ENCODE measurements at places on chromosomes 2 and 18. TPM values are rescaled to one million over a fixed set of nuclear protein-coding genes. Genes with fewer than 3 reads are reported as not detected.

Gene INHBB
- total RNA-seq: 0.14 TPM

Gene MERTK
- total RNA-seq: 3.3 TPM

Gene GPR45
- total RNA-seq: 0.30 TPM

Gene LYPD6B
- not detected for total RNA-seq

Gene FSIP2
- total RNA-seq: 10.1 TPM

Gene ERLEC1
- total RNA-seq: 22.2 TPM

Gene INO80D
- 18.8 TPM for total RNA-seq

- no peak overlapping the region for H3K4me3 ChIP-seq
- H3K4me1 ChIP-seq: peaks cover 3% of the 10 kb centered on the region
- no peak for DNase-seq
Measured at GRCh38 chr18:1929720-1930119, 641.6 kb downstream of the METTL4 start.

GRCh38 chr2:25274868-25275574 lies 66.7 kb downstream of the DNMT3A start:
- peaks cover 5% of the 10 kb centered on the region for H3K36me3 ChIP-seq
- no peak for DNase-seq

DNA sequence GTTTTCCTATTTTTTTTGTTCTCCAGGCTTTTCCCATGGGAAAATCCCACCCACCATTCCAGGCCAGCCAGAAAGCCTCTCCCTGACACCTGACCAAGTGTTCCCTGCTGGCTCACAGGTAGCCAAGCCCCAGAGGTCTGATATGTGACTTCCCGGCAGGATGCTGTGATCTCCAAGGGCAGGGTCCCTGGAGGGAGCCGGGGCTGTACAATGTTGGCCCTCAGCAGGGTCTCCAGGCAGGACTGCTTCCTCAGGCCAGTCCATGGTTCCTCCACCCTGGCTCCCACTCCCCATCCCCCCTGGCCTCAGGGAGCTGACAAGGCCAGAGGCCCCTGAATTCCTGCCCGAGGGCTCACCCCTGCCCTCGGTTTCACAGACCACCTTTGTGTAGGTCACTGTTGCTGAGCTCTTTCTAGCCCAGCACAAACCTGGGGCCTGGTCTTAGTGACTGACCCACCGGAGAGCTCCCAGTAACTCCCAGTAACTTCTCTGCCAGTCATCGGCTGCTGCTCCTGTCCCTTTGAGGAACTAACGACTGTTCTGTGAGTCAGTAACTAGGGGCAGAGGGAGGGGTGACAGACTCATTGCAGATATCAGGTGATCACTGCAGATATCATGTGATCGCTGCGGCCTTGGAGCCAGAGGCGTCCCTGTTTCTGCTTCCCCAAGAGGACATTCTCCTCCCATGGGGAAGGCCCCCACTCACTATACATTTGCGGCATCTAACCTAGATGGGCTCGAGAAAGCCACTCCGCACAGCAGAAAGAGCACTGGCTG lies 38.7 kb downstream of the SDC1 start:
- no peaks in the 10 kb centered on the region for H3K36me3 ChIP-seq
- DNase-seq: no peak

DNA sequence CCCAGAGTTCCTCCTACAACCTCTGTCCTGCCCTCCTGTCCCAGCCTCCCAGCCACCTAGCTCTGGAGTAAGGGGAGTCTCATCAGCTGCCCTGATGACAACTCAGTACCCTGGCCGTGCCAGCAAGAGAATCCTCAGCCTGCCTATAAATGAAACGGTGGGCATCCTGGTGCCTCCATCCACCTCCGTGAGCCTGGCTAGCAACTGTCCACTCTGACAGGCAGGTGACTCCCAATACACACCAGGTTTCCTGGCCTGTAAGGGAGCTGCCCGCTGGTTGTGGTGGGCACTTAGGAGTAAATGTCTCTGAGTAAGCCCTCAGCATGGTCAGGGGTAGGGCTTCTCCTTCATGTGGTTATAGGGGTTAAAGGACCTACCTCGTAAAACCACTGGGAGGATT lies 81.5 kb downstream of the XDH start:
- no peak overlapping the region for H3K4me3 ChIP-seq
- H3K27me3 ChIP-seq: peaks cover 4% of the 10 kb centered on the region
- H3K27ac ChIP-seq: no peak overlapping the region
- DNase-seq: no peak
- no peaks in the 10 kb centered on the region for H3K36me3 ChIP-seq

DNA sequence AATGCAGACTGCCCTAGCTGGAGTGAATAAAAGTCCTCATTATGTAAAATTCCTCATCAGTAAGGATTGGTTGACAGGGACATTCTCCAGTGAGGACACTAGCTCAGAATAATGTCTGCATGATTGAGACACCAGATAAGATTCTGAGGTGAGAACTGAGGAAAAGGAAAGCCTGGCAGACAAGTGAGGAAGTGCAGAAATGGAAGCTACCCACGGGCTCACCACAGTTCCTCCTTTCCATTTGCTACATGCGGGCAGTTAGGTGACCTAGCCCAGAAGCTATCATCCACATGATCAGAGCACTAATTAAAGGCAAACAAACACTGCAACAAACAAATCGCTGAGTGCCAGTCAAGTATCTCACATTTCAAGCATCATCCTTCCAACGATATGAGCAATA lies 27.7 kb downstream of the NETO1 start:
- no peak overlapping the region for H3K4me3 ChIP-seq
- H3K27me3 ChIP-seq: peaks cover 3% of the 10 kb centered on the region
- H3K27ac ChIP-seq: no peak overlapping the region

DNA sequence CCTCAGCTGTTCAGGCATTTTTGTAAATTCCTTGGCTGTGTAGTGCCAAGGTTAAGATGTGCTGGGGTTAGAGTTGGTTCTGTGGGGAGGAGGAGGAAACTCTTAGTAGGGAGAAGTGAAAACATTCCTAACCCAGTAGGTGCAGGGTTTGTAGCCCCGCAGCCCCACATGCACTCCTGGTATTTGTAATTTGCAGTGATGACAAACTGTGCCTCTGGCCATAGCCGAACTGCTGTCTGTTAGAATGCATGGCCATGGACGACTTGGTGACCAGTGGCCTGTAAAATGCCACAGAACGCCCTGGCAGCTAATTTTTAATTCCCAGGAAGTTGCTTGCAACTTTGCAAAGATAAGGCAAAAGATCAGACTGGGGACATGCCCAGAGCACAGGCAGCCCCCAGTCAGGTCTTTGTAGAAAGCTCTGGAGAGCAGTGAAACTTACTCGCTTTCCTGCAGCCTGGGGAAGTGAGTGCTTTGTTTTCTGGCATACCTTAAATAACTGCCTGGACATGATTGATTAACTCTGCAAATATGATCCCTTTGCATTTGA lies 38.4 kb downstream of the LYPD6B start:
- H3K36me3 ChIP-seq: no peaks in the 10 kb centered on the region
- H3K4me3 ChIP-seq: no peak overlapping the region
- peak overlapping the region; percentile 39 for H3K27ac ChIP-seq
- no peak for DNase-seq
- no peaks in the 10 kb centered on the region for H3K27me3 ChIP-seq
- H3K4me1 ChIP-seq: peaks cover 36% of the 10 kb centered on the region

DNA sequence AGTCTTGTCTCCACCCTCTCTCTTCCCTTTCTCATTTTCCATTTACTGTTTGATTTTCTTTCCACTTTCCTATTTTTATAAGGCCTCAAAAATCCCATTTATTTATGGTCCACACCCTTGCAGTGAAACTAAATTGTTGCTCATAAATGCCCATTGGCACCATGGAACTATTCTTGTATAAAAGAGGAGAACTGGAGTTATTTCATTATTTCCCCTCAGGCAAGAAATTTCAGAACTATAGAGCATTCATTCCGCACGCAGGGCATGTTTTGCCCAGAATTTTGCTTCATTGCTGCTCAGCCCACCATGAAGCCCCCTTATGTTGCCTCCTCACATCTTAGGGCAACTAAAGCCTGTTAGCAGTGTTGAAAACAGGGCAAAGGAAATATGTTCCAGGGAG lies 113.7 kb upstream of the MMADHC start:
- H3K36me3 ChIP-seq: no peaks in the 10 kb centered on the region
- no peak for DNase-seq
- H3K27ac ChIP-seq: no peak overlapping the region
- no peaks in the 10 kb centered on the region for H3K4me1 ChIP-seq

DNA sequence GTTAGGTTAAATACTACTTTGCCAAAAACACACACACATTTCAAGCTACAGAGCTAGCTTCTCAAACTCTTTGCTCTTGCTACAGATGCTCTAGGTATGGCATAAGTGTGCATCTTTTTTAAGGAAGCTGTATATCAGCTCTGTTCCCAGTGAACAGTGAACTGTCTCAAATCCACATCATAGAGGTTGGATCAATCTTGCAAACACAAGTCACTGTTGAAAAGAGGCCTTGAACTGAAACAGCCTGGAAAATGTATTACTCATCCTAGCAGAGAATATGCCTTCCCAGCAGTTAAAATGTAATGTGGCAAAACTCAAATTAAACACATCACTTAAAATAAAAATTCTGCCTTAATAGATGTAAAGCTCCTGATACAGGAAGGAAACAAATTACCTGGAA lies 151.8 kb downstream of the WDPCP start:
- H3K27ac ChIP-seq: no peak overlapping the region
- no peaks in the 10 kb centered on the region for H3K27me3 ChIP-seq
- H3K4me1 ChIP-seq: no peaks in the 10 kb centered on the region
- no peak overlapping the region for H3K4me3 ChIP-seq
- no peaks in the 10 kb centered on the region for H3K36me3 ChIP-seq

DNA sequence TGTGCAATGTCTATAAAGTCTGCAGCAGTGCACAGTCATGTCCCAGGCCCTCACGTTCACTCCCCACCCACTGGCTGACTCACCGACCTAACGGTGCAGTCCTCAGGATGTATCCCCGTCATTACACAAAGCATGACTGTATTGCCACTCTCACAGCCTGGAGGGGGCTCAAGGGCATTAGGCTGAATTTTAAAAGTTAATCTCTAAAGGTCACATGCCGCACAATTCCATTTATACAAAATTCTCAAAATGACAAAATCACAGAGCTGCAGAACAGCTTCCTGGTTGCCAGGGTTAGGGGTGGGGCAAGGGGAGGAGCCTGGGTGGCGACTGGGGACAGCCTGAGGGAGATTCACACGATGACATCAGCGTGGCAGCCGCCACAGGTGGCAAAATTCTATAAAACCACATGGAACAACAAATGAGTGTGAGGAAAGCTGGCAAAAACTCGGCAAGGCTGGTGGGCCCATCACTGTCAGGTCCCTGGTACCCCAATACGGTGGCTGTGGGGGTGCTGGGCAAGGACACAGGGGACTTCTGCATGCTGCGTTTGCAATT lies 97.6 kb downstream of the NDUFA10 start:
- H3K4me3 ChIP-seq: no peak overlapping the region
- peaks cover 7% of the 10 kb centered on the region for H3K27me3 ChIP-seq

- no peaks in the 10 kb centered on the region for H3K27me3 ChIP-seq
- no peaks in the 10 kb centered on the region for H3K36me3 ChIP-seq
- no peak overlapping the region for H3K27ac ChIP-seq
- H3K4me1 ChIP-seq: no peaks in the 10 kb centered on the region
- H3K4me3 ChIP-seq: no peak overlapping the region
Measured at GRCh38 chr2:50956886-50957285, 75.0 kb downstream of the NRXN1 start.

- no peaks in the 10 kb centered on the region for H3K36me3 ChIP-seq
- peaks cover 5% of the 10 kb centered on the region for H3K4me1 ChIP-seq
- no peak for DNase-seq
- no peaks in the 10 kb centered on the region for H3K27me3 ChIP-seq
- H3K27ac ChIP-seq: no peak overlapping the region
Measured at GRCh38 chr18:10008006-10008647, 94.3 kb downstream of the VAPA start.

All from neural crest cell (in vitro differentiated cells).